ENCODE measurements at places on chromosomes 1 and 21.

GRCh38 chr1:9505143-9505542 lies 34.1 kb upstream of the SLC25A33 start:
- DNase-seq, result no peak

DNA sequence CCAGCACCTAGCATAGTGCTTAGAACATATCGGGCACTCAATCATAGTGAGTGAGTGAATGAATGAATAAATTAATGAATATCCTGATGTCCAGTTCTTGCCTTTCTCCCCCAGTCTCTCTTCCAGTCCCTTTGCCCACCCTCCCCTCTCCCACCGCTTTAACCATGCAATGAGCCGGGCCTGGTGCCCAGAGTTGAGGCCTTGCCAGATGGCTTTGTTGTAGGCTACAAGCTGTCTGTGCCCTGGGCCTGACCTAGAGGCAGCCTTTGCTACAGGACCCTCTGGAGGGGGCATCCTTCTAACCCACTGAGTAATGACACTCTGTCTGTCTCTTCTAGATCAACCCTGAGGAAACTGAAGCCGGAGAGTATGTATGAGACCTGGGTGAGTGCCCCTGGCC lies 6.9 kb downstream of the CASQ1 start:
- DNase-seq, result no peak

GRCh38 chr1:67564193-67564592 lies 120.8 kb upstream of the GADD45A start:
- DNase-seq, result peak; percentile 35

- no peak for DNase-seq
Measured at GRCh38 chr1:155794605-155795245, 62.3 kb downstream of the GON4L start.

GRCh38 chr1:55338448-55338820 lies 123.3 kb upstream of the USP24 start:
- DNase-seq, result no peak

DNA sequence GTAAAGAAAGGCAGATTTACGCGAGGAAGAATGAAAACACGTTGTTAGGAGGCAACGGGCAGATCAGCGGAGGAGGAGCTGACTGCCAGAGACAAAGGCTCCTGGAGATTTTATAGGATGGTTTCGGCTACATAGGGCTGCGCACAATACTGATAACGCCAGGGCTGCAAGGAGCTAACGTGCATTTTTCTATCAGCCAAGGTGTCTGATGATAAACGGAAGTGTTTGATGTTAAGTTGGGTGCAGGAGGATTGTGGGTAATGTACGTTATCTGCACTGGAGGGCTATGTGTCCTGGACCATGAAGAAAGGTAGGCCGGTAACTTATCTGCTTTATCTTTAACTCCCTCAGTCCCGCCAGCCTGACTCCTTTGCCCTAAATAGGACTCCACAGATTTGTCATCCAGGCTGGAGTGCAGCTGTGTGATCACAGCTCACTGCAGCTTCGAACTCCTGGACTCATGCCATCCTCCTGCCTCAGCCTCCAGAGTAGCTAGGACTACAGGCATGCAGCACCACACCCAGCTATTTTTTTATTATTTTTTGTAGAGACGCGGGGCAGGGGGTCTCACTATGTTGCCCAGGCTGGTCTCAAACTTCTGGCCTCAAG lies 29.6 kb downstream of the SETD4 start:
- peak; percentile 22 for DNase-seq

DNA sequence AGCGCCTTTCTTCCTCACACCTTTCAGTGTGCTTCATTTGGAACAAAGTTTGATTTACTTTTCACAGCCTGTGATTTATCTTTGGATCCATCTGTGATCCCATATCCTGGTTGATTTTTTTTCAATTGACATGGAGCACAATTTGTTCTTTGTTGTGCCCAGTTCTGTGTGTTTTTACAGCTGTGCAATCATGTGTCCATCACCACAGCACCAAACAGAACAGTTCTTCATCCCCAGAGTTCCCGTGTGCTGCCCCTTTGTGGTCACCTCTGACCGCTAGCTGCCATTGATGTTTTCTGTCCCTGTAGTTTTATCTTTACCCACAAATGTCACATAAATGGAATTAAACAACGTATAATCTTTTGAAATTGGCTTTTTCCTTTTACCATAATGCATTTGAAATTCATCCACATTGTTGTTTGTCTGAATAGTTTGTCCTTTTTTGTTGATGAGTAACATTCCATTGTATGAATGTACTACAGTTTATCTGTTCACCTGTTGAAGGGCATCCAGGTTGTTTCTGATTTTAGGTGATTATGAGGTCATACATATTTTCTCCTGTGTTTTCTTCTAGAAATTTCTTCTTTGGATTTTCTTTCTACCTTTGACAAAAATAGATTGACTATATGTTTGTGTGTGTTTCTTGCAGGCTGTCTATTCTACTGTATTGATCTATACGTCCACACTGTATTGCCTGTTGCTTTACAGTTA lies 17.4 kb downstream of the MIGA1 start:
- no peak for DNase-seq

DNA sequence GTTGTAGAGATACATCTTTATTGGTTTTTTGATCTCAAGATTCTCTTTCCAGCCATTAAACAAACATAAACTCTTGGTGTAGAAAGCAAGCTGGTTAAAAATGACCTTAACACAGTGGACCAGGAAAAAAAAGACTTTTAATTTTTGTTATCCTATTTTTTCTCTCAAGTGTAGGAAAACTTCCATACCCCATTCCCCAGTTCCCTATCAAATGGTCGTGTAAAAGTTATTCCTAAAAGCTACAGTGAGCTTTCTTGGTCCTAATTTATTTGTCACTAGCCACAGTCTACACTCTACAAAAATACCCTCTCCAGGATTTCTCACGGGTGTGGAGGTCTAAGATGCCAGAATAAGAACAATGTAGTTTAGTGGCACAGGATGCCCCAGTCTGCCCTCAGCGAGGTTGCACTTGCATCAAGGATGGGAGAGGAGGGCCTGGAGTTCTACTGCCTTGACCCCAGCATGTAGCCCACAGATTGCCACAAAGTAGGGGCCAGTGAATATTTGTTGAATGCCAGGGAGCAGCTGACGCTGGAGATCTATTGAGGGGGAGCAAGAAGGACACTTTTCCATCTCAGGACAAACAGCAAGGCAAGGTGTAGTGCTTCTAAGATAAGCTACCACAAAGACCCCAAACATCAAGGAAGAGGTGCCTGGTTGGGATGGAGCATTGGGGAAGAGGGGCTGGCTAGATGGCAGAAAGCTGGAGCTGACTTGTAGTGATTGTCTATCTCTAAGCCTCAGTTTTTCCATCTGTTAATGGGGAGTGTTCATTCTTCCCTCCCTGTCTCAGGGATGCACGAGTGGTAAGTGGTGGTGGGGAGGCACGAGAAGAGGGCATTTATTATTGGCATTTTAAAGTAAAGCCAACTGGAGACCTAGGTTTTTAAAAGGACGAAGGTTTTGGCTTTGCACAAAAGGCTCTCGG lies 1.8 kb downstream of the MYCL start:
- no peak for DNase-seq

DNA sequence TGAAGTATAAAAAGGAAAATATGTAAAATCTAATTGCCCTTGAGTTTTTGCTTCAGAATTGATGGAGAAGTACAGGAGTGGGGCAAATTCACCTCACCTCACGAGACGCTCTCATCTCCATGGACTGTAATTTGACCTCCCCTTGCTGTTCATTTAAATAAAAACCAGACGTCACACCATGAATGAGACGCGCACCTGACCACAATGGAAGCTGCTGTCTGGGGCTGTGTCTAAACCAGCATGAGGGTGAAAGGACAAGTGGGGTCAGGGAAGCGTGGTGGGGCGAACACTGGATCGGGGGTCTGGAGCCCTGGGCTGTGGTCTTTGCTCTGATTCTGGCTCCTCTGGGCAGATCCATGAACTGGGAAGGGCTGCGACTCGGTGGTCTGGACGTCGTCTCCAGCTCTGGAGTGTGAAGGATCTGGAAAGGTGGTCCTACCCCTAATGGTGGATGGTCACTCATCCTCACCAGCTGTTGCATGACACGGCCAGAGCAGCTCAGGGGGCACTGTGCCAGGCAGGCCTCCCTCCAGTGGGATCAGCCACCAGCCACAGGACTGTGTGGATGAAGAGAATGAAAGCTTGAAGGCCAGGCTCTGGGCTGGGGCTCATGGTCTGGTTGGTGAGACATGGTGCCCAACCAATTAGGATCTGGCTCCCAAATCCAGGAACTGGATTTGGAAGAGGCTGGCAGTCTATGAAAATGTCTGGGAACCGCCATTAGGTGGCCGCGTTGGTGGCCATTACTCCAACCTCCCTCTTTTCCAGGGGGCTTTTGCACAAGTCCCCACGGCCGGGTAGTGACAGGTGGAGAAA lies 728.6 kb downstream of the PTPRU start:
- no peak for DNase-seq

DNA sequence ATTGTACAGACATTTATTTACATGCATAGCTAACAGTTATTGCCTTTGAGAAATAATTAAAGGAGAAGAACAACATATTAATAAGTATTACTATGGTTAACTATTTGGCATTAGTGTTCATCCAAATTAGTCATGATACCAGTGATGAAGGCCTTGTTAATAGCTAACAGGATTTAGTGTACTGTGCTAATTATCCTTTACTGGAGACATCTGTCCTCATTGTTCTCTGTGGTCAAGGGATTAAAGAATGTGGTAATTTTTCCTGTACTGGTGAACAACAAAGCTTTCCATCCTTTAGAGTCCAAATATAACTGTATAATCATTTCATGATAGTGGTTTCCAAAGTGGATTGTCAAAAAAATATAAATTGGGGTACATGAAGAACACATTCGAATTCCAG lies 103.9 kb downstream of the ADGRL4 start:
- no peak for DNase-seq

GRCh38 chr1:25642574-25643108 lies 26.1 kb downstream of the MAN1C1 start:
- peak; percentile 68 for DNase-seq

All from fibroblast of pulmonary artery (primary cell).